ENCODE measurements at places on chromosomes 1 and 21.
A peak's percentile ranks its signal among the peaks of the same experiment; 100 is the strongest.

GRCh38 chr1:245957427-245957826, 549.7 kb downstream of the SMYD3 start:
- DNase-seq, result no peak

DNA sequence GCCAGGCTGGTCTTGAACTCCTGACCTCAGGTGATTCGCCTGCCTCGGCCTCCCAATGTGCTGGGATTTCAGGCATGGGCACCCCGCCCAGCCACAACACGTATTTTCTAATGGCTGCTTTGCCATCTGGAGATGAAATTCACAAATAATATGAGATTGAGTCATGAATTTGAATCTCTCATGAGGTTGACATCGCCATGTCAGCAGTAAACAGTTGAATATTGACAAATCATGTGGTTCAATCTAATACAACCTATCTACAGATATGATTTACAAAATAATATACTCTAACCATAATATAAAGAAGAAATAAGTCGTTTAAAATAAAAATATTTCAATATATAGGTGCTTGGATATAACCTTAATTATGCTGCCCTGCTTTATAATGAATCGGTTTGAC, 42.1 kb downstream of the MYOM3 start:
- no peak for DNase-seq

- DNase-seq, result no peak
Measured at GRCh38 chr21:34801519-34802132, 132.8 kb downstream of the CLIC6 start.

GRCh38 chr1:224338150-224338838, 8.3 kb upstream of the NVL start:
- DNase-seq, result no peak

GRCh38 chr1:33342041-33342723, 21.3 kb upstream of the A3GALT2 start:
- DNase-seq, result peak; percentile 49

- no peak for DNase-seq
Measured at GRCh38 chr1:154720328-154721297, 112.6 kb upstream of the ADAR start.

All from glutamatergic neuron (in vitro differentiated cells).